ENCODE measurements at places on chromosomes 16 and 17. TPM values are rescaled to one million over a fixed set of nuclear protein-coding genes. Genes with fewer than 3 reads are reported as not detected.

NLRC3 gene
- total RNA-seq = not detected

- DNase-seq = peak; percentile 93
Measured at GRCh38 chr16:51881731-51882130, 665.2 kb downstream of the TOX3 start.

- no peak for DNase-seq
Measured at GRCh38 chr16:79093554-79093967, 507.0 kb downstream of the MAF start.

- no peak for DNase-seq
Measured at GRCh38 chr16:53556521-53556920, 53.5 kb upstream of the AKTIP start.

DNA sequence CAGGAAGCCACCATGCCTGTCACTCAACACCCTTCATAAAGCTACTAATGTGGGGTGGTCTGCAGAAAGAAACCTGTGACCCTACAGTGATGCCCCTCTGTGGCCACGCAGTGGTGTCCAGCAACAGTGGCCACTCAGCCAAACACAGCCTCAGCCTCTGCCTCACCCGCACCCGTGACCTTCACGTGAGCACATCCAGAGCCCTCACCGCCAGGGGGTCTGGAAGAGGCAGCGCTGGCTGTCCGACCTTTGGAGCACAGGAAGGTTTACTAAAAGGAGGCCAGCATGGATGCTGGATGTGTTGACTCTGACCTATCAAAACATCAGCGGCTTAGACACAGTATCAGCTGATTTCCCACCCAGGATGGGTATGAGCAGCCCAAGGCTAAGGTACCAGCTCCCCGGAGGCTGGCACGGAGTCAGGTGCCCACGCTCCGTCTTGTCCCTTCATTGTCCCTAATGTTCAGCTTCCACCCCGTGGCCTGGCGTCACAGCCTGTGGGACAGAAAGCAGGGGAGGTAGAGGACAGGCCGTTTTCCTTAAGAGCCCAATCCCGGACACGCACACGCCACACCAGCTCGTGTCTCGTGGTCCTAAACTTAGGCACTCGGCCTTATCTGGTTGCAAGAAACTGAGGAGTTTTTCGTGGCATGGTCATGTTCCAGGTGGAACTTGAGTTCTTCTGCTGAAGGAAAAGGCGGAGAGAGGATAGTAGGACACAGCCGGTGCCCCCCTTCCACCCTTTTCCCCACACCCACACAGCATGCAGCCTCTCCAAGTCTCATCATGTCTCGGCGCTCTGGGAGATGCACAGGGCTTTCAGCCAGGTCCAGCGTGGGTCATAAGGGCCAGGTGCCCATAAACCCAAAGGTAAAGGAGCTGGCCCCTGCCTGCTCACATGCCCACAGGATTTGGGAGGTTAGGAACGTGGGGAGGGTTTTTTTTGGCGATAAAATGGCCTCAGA lies 49.7 kb upstream of the ENDOV start:
- no peak for DNase-seq

- DNase-seq = no peak
Measured at GRCh38 chr17:55330344-55330933, 65.7 kb downstream of the HLF start.
